ENCODE measurements at places on chromosomes 6 and 20.

GRCh38 chr20:34863421-34863965, 9.2 kb downstream of the GGT7 start:
- DNase-seq: no peak

DNA sequence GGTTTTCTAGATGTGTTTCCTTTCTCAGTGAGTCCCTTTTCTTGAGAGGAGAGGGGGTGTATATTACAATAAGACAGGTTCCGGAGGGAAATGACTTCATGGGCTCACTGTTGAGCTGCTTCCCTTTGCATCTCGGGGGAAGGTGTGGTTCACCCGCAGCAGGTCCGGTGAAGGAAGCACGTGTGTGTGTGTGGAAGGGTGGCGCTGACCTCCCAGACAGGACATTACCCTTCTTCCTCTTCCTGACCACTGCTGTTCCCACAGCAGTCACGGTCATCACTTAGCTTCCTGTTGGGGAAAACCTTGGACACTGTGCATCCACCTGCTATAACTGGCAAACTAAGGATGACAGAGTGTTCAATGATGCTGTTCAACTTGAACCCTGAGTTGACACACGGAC, 83.6 kb downstream of the PLEKHG1 start:
- DNase-seq: no peak

GRCh38 chr20:56345911-56346310, 12.9 kb upstream of the FAM210B start:
- DNase-seq: no peak

DNA sequence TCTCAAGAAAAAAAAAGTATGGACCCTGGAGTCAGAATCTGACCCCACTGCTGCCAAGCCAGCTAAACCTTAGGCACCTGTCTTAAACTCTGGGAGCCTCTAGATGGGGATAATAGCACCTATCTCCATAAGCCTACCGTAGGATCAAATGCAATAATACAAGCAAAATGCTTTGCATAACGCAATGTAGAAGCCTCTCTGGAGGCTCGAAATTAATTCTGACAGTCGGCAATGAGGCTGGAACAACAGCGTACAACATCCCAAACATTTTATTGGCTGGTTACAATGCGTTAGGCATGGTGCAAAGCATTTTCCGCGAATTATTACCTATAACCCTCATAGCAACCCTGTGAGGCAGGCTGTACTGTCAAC, 521 bp downstream of the CDK5RAP1 start:
- no peak for DNase-seq

All from activated CD4-positive, CD25-positive, alpha-beta regulatory T cell treated with anti-CD3 and anti-CD28 coated beads, Interleukin-2, amount 50 U/mL, for 72 hours (primary cell).